ENCODE measurements at places on chromosomes 13 and 19.

DNA sequence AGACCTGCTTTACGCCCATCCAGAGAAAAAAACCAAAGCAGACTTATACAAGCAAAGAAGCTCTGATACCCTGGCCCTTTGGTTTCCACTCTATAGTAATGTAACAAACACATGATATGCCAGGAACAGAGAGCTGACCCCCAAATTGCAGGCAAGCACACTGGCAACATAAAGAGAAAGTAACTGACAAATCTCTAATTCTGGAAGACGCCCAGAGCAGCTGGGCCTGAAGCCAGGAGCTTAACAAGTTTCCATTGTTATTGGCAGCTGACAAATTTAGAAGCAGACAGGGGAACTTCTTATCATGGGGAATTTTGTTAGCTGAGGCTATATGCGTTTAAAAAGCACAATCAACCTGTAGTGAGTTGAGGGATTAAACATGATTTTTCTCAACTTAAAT, 158.0 kb downstream of the DLEU7 start:
- DNase-seq = no peak

DNA sequence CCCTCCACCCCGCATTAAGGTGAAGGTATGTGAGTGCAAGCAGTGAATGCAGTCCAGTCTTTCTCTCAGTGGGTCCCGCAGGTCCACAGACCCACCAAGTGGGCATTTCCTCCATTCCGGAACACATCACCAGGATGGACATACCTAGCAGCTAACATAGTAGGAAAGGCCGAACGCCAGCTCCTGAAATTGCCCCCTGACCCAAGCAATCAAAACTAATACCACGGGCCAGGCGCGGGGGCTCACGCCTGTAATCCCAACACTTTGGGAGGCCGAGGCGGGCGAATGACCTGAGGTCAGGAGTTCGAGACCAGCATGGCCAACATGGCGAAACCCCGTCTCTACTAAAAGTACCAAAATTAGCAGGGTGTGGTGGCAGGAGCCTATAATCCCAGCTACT, 71.7 kb upstream of the VSTM2B start:
- no peak for DNase-seq

DNA sequence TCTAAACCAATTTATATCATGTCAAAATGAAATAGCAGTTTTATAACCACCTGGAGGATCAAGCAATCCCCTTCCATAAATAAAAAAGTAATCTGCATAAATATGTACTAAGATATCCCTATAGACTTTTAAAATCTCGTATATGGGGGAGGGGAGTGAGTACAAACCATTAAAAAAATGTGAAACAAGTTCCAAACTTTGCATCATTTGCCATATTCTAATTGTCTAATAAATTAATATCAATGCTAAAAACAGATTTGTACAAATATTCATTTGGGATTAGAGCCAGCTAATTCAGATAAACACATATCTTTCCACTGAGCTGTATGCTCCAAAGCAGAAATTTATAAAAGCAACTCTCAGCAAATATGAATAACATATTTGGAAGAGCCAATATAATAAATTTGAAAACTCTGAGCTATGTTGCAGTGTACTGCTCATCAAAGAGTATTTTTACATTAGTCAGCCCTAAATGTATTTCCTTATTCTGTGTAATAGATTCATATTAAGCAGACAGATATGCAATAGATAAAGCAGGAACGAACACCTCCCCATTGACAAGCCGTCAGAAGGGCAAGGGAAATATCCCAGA, 970.2 kb downstream of the EFNB2 start:
- DNase-seq = no peak

- no peak for DNase-seq
Observed at GRCh38 chr19:3039641-3040077, 10.6 kb upstream of the TLE2 start.

DNA sequence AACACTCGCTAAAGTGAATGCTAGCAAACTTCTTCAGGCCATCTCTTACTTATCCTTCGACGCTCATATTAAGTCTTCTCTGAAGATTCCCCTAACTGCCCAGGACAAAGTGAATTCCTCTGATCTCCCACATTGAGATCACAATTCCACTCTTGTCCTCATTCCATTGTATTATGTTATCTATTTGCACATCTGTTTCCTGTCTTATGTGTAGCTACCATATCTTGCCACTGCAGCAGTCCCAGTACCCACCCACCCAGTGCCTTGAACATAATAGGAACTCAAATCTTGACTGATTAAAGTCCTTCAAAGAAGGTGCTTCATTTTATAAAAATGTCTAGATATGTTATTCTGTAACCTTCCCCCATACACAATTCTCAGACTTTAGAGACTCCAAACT, 702.3 kb downstream of the DIAPH3 start:
- DNase-seq = no peak

DNA sequence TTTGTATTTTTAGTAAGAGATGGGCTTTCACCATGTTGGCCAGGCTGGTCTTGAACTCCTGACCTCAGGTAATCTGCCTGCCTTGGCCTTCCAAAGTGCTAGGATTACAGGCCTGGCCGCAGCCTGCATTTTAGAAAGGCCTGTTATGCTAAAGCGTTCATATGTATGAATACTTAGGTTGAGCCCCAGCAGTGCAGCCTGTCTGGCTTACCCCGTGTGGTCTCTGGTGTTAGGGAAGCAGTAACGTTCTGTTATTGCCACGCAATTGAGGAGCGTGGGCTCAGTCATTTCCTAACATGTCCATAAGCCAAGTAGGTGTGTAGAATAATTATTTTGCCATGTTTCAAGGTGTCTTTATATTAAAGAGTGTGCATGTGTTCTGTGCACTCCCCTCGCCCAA, 14.3 kb downstream of the HNRNPM start:
- DNase-seq = no peak

DNA sequence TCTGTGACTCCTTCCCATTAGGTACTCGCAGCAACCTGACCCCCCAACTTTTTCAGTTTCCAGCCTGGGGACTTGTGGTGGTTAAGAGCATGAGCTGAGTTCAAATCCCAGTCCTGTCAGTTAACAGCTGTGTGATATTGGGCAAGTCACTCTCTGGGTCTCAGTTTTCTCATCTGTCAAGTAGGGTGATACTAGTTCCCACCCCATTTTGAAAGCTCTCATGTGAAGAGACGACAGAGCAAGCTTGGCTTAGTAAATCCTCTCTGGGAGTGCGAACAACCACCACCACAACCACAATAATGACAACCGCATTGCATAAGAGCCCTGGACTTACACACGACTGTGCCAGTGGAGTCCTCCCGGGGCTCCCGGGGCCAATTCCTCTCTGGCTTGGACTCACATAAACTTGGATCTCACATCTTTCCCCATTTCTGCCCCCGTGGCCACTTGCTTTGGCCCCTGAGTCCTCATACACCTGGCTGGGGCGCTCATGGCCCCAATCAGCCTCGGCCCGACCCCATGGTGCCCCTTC, 454 bp downstream of the BLVRB start:
- peak; percentile 28 for DNase-seq

DNA sequence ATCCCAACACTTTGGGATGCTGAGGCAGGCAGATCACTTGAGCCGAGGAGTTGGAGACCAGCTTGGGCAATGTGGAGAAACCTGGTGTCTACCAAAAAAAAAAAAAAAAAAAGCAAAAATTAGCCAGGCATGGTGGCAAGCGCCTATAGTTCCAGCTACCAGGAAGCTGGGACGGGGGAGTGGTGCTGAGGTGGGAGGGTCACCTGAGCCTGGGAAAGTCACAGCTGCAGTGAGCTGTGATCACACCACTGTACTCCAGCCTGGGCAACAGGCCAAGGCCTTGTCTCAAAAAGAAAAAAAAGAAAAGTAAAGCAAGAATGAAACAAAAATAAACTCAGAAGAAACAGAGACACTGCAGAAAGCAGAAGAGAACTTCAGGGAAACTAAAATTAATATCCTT, 31.6 kb downstream of the MTRF1 start:
- no peak for DNase-seq

- no peak for DNase-seq
Observed at GRCh38 chr19:6531956-6532243, 1.1 kb downstream of the TNFSF9 start.

GRCh38 chr19:41025871-41026270, 34.8 kb downstream of the CYP2B6 start:
- no peak for DNase-seq

- DNase-seq = no peak
Observed at GRCh38 chr13:40694426-40694825, 28.0 kb upstream of the FOXO1 start.

- DNase-seq = no peak
Observed at GRCh38 chr19:15885167-15885566, 12.7 kb downstream of the CYP4F2 start.

- DNase-seq = peak; percentile 72
Observed at GRCh38 chr19:48637948-48638830, 1.0 kb upstream of the DBP start.

GRCh38 chr19:47652285-47652684, 43.4 kb downstream of the BICRA start:
- no peak for DNase-seq

GRCh38 chr19:39937787-39938186, 3.4 kb upstream of the FCGBP start:
- DNase-seq = no peak

GRCh38 chr19:56177564-56178243, 1.9 kb downstream of the GALP start:
- DNase-seq = no peak

DNA sequence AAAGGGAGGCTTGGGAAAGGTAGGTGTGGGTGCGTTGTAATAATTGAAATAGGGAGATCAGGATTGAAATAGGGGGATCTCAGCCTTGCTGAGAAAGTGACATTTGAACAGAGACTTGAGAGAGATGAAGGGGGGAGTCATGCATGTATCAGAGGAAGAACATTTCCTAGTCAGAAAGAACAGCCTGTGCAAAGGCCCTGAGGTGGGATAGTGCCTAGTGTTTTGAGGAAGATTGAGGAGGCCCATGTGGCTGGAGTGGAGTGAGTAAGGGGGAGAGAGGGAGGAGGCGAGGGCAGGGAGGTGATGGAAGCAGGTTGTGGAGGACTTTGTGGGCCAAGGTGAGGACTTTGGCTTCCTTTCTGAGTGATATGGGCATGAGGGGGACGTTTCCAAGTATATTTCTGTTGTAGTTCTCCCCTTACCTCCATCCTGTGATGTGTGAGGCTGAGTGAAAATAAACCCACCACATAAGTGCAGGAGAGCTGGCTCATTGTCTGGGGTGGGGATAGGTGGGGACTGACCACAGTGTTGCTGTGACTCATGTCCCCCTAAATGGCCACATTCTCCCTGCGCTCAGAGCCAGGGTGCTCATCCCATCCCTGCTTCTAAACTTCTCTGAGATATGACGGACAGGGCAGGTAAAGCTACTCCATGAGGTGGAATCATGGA, 17.8 kb downstream of the ACTL9 start:
- DNase-seq = no peak

DNA sequence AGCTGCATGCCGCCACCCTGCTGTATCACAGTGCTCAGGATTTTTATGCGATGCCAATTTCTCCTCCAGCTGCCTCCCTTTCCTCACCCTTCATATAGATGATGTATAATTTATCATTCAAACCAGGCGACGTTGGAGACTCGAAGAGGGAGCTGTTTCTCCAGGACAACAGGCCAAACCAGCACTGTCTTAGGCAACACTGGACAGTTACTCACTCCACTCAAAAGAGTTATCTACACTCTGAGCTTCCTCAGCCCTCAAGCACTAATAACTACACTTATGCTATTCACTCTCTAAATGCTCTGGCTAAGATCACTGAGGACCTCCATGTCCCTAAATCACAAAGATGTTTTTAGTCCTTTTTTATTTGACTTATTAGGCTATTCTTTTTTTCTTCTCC, 87.3 kb upstream of the RFC3 start:
- no peak for DNase-seq
